Neural progenitor cell (in vitro differentiated cells): ENCODE measurements at places on chromosomes 12 and 14.

GRCh38 chr12:92539110-92539749 is 163.6 kb upstream of the PLEKHG7 start:
- no peak for DNase-seq

- no peak for DNase-seq
These were observed 52.7 kb downstream of the PLBD1 start for GRCh38 chr12:14514946-14515345.

DNA sequence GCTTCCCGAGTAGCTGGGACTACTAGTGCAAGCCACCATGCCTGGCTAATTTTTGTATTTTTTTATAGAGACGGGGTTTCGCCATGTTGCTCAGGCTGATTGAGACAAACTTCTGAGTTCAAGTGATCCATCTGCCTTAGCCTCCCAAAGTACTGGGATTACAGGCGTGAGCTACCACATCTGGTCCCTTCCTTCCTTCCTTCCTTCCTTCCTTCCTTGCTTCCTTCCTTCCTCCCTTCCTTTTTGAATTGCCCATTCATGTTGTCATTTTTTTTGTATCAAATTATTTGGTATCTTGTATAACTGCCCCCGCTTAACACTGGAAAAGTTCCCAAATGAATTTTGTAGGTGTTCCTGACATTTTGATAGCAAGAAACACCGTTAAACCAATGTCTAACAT is 11.7 kb downstream of the RAD9B start:
- DNase-seq, result no peak

- DNase-seq, result peak; percentile 70
These were observed 1.9 kb upstream of the HOXC5 start for GRCh38 chr12:54030889-54031471.

DNA sequence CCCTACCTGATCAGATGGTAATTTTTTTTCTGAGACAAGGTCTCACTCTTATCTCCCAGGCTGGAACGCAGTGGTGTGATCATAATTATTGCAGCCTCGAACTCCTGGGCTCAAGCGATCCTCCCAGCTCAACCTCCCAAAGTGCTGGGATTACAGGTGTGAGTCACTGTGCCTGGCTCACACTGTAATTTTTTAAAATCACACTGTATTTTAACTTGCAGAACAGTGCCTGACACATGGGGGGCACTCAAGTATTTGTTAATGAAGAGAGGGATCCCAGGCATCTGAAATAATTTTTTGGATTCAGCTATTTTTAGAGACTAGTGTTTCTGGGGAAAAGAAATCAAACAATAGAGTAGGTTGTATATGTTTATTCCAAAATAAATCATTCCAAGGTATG is 21.7 kb downstream of the LIMA1 start:
- DNase-seq, result no peak

GRCh38 chr12:14920475-14921126 is 17.7 kb downstream of the ERP27 start:
- DNase-seq, result no peak

- DNase-seq, result no peak
These were observed 24.0 kb downstream of the DHX37 start for GRCh38 chr12:124964836-124965462.

DNA sequence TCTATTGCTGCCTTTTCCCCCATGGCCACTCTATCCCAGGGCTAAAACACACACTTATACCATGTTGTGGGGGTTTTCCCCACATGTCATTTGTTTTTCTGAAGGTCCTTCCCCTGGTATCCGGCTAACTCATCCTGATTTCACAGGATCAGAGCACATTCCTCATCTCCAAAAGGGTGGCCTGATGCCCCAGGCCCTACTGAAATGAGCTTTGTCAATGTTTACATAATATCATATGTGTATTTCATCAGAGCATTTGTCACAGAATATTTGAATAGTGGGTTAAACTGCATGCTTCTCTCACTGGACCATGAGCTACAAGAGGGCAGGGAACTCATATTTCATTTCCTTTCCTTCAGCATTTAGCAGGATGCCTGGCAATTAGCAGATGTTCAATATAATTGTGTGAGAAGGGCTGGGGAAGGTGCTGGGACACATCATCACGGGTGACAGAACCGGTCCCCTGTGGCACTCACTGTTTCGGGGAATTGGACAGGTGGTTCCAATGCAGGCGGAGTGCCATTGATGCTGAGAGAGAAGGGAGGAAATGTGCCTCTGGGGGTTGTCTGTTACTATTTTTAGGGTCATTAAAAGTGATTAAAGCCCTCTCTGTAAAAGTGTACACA is 26.8 kb downstream of the EMP1 start:
- no peak for DNase-seq

DNA sequence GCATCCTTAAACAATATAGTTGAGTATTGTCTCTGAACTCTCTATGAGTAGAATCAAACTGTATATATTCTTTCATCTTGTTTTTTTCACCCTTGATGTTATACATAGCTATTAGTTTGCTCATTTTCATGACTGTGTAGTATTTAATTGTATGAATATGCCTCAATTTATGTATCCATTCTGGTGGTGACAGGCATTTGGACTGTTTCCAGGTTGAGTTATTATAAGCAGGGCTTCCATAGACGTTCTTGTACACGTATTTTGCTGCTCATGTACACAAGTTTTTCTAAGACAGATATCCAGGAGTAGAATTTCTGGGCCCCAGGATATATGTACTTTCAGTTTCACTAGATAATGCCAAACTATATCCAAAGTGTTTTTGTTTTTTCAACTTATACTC is 211.4 kb downstream of the NTF3 start:
- no peak for DNase-seq

DNA sequence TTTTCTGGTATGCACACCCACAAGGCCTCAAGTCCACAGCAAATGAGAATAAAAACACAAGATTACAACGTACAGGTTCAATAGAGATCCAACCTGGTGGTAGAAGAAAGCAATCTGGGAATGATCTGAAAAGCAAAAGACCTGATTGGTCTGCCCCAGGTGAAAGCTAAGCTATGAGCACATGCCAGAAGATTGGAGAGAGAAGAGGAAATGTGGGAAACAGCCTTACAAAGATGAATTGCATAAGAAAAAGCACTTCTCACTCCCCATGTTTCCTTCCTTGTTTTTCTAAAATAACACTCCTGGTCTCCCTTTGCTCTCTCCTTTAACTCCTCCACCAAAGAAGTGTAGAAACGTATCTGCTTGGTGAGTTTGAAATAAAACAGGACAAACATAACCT is 77.3 kb upstream of the ANO6 start:
- DNase-seq, result no peak

GRCh38 chr14:23362200-23362599 is 2.8 kb downstream of the EFS start:
- no peak for DNase-seq

DNA sequence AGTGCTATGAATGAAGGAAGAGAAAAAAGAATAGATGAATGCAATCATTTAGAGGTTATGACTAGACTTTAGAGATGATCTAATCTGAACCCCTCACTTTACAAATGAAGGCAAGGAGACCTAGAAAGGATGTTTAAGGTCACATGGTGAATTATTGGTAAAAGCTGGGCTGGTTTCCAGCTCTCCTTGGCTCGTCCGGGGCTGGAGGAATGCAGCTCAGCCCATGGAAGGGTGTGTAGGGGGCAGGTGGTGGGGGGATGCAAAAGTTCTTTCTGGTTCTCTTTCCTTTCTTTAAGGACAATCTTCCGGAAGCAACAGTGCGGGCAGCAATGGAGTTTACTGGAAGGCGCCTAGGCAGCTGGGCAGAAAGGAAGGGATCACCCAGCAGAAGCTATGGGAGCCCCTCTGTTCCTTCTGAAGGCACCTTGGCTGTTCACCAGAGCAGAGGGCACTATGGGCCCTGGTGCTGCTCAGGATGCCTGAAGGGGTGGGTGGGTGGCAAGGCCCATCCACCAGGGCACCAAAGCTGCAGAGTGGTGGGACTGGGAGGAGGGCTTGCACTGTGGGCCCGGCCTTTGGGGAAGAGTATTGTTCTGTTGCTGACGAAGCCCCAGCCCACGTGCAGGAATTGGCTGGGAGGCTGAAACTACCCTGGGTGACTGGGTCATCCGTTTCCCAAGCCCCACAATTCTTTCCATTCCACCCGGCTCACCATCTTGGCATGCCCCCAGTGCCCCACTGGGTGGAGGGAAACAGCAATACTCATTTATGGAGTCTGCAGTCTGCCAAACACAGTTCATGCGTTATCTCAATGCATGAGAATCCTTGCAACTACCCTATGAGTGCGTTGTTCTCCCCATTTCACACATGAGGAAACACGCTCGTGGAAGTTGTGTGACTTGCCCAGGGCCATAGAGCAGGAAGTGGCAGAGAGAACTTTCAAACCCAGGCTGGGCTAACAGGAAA is 78.2 kb downstream of the IRF2BPL start:
- DNase-seq, result no peak

- no peak for DNase-seq
These were observed 71.4 kb downstream of the SLC41A2 start for GRCh38 chr12:104886418-104887401.

DNA sequence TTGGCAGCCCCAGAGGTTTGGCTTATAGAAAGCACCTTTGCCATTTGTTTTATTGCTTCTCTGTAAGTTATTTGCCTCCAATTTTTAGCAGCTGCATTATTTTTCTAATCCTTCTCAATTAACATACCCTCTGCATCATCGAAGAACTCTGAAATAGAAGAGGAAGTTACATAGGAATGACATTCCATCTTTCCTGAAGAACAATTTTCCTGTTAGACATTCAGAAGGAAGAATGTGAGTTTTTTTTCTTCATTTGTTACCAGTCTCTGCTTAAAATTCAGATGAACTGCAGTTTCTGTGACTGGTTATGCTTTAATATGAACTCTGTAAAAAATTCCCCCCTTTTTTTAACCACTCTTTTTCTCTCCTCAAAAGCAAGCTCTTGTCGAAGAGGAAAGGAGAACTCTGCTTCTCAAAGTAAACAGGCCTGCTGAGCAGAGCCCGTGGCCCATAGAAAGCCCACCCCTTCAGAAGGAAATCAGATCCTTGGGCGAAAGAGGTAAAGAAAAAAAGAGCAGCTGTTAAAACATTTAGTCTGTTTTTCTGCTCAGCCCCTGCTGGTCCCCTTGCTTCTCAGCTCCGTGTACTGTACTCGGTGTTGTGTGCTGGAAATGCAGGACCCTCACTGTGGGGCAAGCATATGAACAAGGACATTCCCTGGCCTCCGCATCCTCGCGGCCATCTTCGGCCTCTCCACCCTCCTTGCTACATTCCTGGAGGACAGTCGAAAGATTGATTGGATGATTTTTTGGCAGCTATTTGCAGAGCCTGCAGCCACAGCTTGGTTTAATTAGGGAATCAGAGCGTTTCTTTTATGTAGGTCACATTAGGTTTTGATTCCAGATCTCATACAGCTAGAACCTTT is 164.4 kb upstream of the LRIG3 start:
- DNase-seq, result peak; percentile 53

- DNase-seq, result no peak
These were observed 38.6 kb upstream of the MMP17 start for GRCh38 chr12:131789638-131790037.

DNA sequence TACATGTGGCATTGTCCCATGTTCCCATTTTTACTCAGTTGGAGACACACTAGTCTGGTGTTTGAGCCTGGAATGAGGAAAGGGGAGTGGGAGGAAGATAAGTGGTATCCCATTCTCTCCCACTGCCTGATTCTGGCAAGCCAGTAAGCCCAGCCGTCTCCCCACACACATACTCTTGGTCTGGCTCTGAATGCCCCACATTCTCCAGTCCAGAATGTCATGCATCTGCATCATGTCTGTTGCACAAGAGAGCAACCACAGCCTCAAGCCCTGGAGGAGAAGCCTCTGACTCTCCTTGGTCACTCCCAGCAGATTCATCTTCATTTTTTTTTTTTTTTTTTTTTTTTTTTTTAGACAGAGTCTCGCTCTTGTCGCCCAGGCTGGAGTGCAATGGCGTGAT is 48.0 kb downstream of the DRAM1 start:
- no peak for DNase-seq

GRCh38 chr12:11906286-11906935 is 164.3 kb upstream of the BCL2L14 start:
- DNase-seq, result no peak

GRCh38 chr12:123655420-123655819 is 15.5 kb upstream of the TCTN2 start:
- no peak for DNase-seq

- no peak for DNase-seq
These were observed 17.1 kb downstream of the KIAA0586 start for GRCh38 chr14:58444627-58445026.

DNA sequence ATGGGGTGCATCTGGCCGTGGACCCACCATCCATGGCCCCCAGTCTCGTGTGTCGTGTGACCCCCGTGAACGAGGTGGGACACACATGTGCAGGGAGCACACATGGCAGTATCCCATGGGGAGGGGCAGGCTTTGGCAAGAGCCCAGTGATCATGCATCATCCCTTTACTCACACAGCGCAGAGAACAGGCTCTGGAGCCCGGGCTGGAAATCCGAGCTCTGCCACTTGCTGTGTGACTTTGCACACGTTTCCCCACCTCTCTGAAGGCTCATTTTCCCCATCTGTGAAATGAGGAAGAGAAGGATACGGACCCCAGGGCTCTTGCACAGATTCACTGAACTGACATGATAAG is 119.9 kb downstream of the PHETA1 start:
- DNase-seq, result no peak

DNA sequence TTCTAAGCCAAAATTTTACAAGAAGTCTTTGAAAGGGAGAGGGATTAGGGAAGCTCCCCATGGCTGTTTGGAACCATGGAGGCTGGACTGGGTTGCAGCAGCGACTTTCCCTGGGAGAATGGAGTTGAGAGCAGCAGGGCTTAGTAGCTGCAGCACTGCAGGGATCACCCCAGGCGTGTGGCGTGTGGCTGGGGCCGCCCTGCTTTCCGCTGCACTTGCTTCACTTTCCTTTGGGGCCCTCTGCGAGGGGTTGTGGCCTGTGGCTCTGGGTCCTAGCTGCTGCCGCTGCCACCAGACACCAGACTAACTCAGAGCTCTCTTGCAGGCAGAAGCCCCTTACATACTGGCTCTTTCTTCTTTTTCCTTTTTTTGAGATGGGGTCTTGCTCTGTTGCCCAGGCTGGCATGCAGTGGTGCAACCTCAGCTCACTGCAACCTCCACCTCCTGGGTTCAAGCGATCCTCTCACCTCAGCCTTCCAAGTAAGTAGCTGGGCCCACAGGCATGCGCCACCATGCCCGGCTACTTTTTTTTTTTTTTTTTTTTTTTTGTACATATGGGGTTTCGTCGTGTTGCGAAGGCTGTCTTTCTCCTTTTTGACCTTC is 25.4 kb downstream of the CCDC62 start:
- peak; percentile 38 for DNase-seq

DNA sequence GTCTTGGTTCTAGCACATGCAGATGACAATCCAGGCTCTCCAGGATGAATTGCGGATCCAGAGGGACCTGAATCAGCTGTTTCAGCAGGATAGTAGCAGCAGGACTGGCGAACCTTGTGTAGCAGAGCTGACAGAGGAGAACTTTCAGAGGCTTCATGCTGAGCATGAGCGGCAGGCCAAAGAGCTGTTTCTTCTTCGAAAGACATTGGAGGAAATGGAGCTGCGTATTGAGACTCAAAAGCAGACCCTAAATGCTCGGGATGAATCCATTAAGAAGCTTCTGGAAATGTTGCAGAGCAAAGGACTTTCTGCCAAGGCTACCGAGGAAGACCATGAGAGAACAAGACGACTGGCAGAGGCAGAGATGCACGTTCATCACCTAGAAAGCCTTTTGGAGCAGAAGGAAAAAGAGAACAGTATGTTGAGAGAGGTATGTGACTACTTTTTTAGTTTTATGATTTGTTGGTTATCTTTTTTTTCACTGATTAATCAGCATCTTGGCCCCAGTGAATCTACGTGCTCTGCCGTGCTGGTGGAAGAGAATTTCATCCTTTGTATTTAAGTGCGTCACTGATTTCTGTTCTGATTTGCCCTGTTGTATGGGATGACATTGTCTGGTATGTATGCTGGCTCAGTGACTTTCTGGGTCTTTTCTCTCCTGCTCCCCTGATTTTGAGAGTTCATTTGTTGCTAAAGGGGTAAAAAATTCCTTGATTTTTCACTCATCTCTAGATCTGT is 92.3 kb downstream of the ERC1 start:
- DNase-seq, result peak; percentile 45
